ENCODE measurements at places on chromosomes 4 and X.

GRCh38 chr4:88008122-88008742, 797 bp downstream of the PKD2 start:
- no peak for DNase-seq

DNA sequence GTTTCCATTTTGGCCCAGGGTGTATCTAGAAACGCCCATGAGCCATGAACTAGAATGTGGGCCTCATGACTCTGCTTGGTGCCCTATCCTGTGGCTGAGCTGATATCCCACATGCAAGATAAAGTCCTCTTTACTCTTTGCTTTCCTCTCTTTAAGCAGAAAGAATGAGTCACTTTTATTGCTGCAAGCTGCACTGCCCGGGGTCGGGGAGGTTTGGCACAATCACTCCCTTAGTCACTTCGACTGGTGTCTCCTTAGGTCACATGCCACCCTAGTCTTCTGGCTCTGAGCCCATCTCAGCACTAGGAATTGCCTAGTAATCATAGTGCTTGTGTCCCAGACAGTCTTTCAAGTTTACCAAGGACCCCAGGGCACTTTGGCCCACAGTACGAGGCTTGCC, 75.1 kb upstream of the CXorf66 start:
- no peak for DNase-seq

DNA sequence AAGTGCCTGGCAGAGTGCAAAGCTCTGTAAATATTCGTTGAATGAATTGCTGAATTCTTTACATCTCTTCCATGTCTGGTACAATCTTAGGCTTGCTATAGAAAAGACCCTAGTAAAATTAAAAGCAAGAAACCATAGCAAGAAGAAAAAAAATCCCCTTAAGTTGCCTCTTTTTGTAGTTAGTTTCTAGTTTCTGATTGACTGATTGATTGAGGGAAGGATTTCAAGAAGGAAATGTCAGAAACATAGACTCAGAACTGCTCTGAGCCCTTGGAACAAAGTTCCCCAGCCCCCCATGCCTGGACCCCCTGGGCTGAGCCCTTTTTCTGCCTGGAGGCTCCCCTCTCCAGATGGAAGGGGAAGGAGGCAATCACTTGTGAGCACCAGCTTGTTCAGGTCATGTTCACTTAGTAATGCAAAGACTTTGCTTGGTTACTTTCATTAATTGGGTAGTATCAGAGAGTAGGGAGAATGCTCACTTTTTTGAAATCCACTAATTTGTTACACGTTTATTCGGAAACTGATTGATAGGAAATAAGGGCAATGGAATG, 35.6 kb downstream of the DAPP1 start:
- no peak for DNase-seq

DNA sequence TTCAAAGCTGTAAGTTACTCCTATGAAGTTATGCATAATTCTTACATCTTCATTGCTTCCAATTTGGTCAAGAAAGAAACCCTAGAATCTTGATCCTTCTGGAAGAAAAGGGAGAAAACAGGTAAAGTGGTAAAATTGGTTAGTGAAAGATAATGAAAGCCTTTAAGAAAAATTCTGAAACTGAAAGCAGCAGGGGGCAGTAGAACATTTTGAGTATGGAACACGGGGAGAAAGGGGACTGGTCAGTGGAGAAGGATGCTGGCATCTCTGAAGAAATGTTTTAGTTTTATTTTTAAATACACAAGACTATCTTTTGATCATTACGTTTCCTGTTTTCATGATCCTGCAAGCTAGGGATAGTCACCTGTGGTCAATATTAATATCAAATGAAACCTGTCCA, 54.3 kb downstream of the SLIT2 start:
- DNase-seq = no peak

DNA sequence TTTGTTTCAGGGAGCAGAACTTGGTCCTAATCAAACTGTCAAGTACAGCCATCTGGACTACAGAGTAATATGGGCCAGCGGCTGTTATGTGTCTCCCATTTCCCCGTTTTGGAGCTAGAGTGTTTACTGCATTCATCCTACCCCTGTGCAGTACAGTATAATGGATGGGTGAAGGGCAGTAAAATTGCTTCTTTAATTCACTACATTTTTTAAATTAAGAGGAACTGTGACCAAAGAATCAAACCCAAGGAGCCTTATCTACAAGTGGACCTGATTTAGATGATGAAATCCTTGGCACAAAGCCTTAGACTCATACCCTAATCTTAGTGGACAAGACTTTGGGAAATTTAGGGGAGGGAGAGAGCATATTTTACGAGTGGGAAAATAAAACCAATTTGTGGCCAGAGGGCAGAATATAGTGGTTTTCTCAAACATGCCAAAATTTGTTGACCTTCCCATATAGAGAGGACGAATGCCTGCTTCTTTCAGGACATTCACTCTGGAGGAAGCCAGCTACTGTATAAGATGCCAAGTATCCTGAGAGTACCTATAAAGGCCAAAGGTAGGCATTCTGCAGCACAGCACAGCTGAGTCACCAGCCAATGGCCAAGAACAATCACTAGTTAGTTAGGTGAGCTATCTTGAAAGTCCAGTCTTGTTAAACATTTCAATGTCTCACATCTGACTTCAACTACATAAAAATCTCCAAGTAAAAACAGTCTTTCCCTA, 253.8 kb upstream of the KCNIP4 start:
- peak; percentile 35 for DNase-seq

GRCh38 chrX:118455013-118455412, 40.6 kb upstream of the DOCK11 start:
- DNase-seq = no peak

DNA sequence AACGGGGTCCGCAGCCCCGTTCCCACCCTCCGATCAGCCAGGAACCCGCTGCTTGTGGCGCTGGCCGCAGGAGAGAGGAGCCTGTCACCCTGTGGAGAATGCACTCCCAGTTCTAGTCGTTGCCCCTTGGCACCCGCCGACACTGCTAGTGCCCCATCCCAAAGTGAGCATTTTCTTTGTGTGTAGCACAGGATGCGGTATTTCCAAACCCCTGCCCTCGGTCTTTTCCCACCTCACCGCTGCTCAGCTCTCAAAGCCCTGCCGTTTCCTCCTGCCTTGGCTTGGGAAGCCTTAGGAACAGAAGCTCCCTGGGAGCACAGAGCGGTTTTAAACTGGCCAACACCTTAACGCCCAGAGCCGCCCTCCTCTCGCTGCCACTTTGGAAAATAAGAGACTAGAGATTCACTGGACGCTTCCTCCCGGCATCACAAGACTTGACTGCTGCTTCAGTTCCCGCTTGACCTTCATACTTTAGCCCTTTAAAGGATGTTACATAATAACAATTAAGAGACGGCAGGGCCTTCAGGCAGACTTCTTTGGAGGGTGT, 772 bp downstream of the CYP4V2 start:
- no peak for DNase-seq
